Fibroblast of lung (primary cell): ENCODE measurements at places on chromosomes 3 and 15. TPM values are rescaled to one million over a fixed set of nuclear protein-coding genes. Genes with fewer than 3 reads are reported as not detected.

GRCh38 chr3:37181756-37182155 is 7.4 kb upstream of the LRRFIP2 start:
- peaks cover 17% of the 10 kb centered on the region for H3K4me1 ChIP-seq
- H3K36me3 ChIP-seq, result no peaks in the 10 kb centered on the region
- H3K27me3 ChIP-seq, result no peaks in the 10 kb centered on the region
- H3K27ac ChIP-seq, result no peak overlapping the region
- peak; percentile 20 for DNase-seq
- H3K4me3 ChIP-seq, result no peak overlapping the region

The THSD4 gene
- 58.0 and 95.5 TPM in 2 replicates for total RNA-seq

DNA sequence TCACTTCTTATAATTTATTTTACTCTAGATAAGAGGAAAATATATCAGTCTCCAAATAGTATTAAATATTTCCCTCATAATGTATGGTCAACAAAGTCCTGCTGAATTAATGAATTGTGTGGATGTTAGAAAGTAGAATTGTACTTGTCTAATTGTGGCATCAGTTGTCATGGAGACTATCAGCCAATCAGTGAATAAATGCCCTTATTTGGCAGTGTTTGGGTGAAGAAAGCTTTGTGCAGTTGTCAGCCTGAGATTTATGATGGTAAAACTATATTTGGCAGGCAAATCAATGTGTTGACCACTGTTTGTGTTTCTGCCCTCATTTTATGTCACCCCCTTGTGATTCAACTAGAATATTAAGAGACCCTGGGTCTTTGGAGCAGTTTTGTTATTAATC is 293.6 kb upstream of the MDFIC2 start:
- H3K27me3 ChIP-seq, result no peaks in the 10 kb centered on the region
- H3K36me3 ChIP-seq, result no peaks in the 10 kb centered on the region
- no peak overlapping the region for H3K27ac ChIP-seq
- H3K4me3 ChIP-seq, result no peak overlapping the region
- no peaks in the 10 kb centered on the region for H3K4me1 ChIP-seq

The ARRDC4 gene
- total RNA-seq, result 24.7 and 39.8 TPM in 2 replicates

GRCh38 chr3:122258757-122259371 is 66.2 kb upstream of the CSTA start:
- H3K36me3 ChIP-seq, result no peaks in the 10 kb centered on the region
- H3K4me3 ChIP-seq, result no peak overlapping the region
- H3K4me1 ChIP-seq, result no peaks in the 10 kb centered on the region
- no peak overlapping the region for H3K27ac ChIP-seq

- no peak overlapping the region for H3K27ac ChIP-seq
- peaks cover 2% of the 10 kb centered on the region for H3K4me1 ChIP-seq
- no peak overlapping the region for H3K4me3 ChIP-seq
These were observed 251.1 kb downstream of the ULK4 start for GRCh38 chr3:41710646-41711388.

GRCh38 chr3:149554826-149555225 is 80.3 kb downstream of the TM4SF4 start:
- peak; percentile 90 for DNase-seq
- H3K36me3 ChIP-seq, result no peaks in the 10 kb centered on the region
- H3K4me3 ChIP-seq, result no peak overlapping the region

DNA sequence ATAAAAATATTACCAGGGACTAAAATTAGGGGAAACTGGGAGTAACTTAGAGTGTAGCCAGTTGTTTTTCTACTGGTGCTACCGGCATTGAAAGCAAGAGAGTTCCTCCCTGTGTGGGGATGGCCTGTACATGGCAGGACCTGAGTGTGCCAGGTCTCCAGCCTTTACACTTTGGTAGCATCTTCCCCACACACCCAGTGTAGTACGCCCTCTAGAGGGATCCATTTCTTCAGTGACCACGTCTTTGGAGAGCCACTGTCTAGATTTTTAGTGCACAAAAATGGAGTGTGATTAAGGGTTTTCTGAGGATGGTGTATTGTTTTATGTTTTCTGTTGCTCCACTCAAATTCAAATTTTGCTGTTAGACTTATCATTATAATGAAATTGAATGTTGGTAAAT is 507.0 kb upstream of the TPRG1 start:
- H3K27me3 ChIP-seq, result no peaks in the 10 kb centered on the region
- no peak for DNase-seq
- no peaks in the 10 kb centered on the region for H3K36me3 ChIP-seq
- H3K4me3 ChIP-seq, result no peak overlapping the region
- H3K4me1 ChIP-seq, result no peaks in the 10 kb centered on the region

DNA sequence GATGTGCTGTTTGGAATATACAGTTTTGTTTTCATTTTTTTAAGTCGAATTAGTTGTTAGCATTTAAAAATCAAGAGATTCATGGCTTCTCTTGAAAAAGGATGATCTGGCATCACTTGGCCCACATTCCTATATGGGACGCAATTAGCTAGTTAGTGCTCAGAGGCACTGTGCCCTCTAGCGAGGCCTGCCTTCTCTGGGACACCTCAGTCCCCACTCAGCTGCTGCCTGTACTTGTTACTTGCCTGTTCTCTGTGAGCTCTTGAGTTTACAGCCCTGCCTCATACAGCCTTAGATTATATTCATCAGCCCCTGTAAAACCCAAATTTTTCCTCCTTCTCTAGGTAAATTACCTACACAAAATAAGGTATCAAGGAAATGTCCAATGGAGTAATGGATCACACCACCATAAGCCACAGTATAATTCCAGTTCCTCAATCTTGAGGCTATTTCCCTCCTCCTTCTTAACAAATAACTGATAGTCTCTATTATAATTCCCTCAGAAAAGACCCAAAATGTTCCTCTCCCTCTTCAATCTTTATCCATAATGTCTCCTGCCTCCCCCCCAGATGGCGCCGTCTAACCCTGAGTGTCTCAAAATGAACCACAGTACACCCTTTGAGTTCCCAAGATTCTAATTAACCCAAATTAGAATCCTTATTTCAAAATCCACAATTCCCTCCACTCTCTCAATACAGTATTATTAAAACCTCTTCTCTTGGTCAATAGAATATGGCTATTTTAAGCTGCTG is 2.7 kb downstream of the ZMAT3 start:
- H3K36me3 ChIP-seq, result peaks cover 1% of the 10 kb centered on the region
- peak overlapping the region; percentile 78 for H3K4me3 ChIP-seq
- DNase-seq, result peak; percentile 63
- H3K27ac ChIP-seq, result no peak overlapping the region

DNA sequence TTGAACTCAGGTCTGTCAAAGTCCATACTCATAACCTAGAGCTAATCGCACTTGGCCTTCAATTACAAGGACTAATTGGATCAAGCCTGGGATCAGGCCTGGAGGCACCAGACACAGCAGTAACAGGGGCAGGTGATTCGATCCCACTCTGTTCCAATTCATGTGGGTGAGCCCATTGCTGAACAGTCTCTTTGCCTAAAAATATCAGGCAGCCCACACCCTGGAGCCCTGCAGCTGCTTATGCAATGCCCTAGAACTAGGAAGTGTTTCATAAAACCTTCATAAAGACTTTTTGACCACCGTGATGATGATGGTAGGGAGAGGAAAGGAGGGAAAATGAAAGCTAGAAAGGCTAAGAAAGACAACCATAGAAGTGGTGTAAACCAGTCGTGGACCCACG is 47.8 kb upstream of the NEO1 start:
- H3K36me3 ChIP-seq, result no peaks in the 10 kb centered on the region
- H3K27ac ChIP-seq, result no peak overlapping the region
- H3K4me1 ChIP-seq, result no peaks in the 10 kb centered on the region
- H3K27me3 ChIP-seq, result no peaks in the 10 kb centered on the region
- DNase-seq, result no peak

The RPS27L gene
- 400 and 482 TPM in 2 replicates for total RNA-seq

DNA sequence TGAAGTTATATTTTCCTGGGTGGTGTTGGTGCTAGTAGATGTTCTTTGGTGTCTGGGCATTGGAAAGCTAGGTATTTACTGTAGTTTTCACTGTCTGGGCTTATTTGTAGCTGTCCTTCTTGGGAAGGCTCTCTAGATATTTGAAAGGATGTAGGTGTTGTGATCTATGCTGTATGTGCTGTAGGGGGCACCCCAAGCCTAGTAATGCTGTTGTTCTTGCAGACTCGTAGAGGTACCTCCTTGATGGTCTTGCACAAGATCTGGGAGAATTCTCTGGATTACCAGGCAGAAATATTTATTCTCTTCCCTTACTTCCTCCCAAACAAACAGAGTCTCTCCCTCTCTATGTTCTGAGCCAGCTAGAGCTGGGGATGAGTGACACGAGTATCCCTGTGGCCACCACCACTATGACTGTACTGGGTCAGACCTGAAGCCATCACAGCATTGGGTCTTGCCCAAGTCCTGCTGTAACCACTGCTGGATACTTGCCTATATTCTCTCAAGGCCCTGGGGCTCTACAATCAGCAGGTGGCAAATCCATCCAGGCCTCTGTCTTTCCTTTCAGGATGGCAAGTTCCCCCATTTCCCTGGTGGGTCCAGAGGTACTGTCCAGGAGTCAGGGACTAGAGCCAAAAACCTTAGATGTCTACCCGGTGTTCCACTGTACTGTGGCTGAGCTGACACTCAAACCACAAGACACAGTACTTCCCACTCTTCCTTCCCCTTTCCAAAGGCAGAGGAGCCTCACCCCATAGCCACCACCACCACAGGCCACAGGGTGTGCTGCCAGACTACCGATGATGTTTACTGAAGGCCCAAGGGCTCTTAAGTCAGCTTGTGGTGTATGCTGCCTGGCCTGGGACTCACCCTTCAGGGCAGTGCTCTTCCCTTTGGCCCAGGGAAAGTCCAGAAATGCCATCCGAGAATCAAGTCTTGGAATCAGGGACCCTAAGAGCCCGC is 195.2 kb upstream of the DPPA4 start:
- no peak overlapping the region for H3K27ac ChIP-seq
- no peaks in the 10 kb centered on the region for H3K27me3 ChIP-seq
- H3K4me3 ChIP-seq, result no peak overlapping the region
- no peaks in the 10 kb centered on the region for H3K4me1 ChIP-seq
- DNase-seq, result peak; percentile 78

The CELSR3 gene
- total RNA-seq, result 0.77 and 2.1 TPM in 2 replicates

DNA sequence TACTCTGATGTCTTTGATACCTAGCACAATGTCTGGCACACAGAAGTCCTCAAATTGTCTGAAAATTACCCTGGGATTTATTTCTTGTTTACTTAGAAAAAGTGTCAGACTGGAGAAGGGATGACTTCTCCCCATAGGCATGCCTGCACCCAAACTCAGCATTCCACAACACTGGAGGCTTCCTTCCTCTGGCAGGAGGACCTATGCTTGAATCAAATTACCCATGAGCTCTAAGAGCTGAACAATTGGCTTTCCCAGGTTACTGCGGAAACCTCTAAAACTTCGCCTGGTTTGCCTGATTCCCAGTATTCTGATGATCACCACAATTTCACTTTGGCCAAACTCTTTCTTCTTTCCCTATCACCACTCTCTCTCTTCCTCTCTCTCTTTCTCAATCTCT is 217.4 kb downstream of the DIPK2A start:
- peak; percentile 61 for DNase-seq
- no peaks in the 10 kb centered on the region for H3K36me3 ChIP-seq
- H3K4me1 ChIP-seq, result no peaks in the 10 kb centered on the region
- H3K27ac ChIP-seq, result no peak overlapping the region
- no peaks in the 10 kb centered on the region for H3K27me3 ChIP-seq

GRCh38 chr3:138640537-138640936 is 32.0 kb downstream of the FAIM start:
- H3K4me3 ChIP-seq, result no peak overlapping the region
- no peak overlapping the region for H3K27ac ChIP-seq
- peak; percentile 5 for DNase-seq

DNA sequence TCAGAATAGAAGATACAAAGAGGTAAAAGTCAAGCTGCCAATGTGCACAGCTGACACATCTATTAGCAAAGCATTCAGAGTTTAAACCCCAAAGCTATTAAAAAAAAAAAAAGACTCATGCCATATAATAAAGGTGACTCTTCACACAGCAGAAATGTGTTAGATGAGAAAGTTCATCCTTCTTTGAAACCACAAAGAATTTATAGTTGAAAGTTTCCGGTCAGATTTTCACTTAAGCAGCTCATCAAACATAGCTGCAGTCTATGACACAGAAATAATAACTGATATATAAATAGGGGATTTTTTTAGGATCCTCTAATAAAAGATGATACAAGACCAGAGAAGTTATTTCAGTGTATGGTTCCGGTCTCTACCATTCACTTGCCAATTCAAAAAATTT is 76.6 kb downstream of the WWTR1 start:
- H3K4me3 ChIP-seq, result no peak overlapping the region
- H3K27me3 ChIP-seq, result no peaks in the 10 kb centered on the region
- peak; percentile 80 for DNase-seq
- peaks cover 40% of the 10 kb centered on the region for H3K4me1 ChIP-seq
- H3K27ac ChIP-seq, result peak overlapping the region; percentile 57
- no peaks in the 10 kb centered on the region for H3K36me3 ChIP-seq

DNA sequence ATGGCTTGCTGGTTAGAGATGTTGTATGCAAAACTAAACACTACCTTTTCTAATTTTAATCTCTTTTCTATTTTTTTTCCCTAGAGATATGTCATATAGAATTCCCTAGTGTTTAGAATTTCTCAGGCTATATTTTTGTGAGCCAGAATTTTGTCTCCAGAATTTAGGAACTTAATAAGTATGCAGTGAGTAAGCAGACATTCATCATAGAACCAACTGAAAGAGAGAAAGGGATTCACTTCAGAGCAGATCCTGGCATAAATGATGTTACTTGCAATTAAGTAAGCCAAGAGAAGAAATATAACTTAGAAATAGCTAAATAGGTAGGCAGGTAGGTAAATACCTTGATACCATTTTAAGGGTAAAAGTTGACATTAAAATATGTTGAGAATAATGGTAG is 288.9 kb downstream of the ZNF385D start:
- no peaks in the 10 kb centered on the region for H3K4me1 ChIP-seq
- no peaks in the 10 kb centered on the region for H3K36me3 ChIP-seq
- H3K27me3 ChIP-seq, result no peaks in the 10 kb centered on the region
- DNase-seq, result no peak
- H3K4me3 ChIP-seq, result no peak overlapping the region

- H3K4me1 ChIP-seq, result no peaks in the 10 kb centered on the region
- no peaks in the 10 kb centered on the region for H3K36me3 ChIP-seq
- no peak overlapping the region for H3K27ac ChIP-seq
- no peak overlapping the region for H3K4me3 ChIP-seq
These were observed 333.8 kb downstream of the PDCD6IP start for GRCh38 chr3:34132069-34132692.

The NCKIPSD gene
- 15.4 and 23.3 TPM in 2 replicates for total RNA-seq
